ENCODE measurements at places on chromosomes 5 and 9.

GRCh38 chr9:107251756-107252322 is 31.2 kb upstream of the RAD23B start:
- DNase-seq = peak; percentile 87

DNA sequence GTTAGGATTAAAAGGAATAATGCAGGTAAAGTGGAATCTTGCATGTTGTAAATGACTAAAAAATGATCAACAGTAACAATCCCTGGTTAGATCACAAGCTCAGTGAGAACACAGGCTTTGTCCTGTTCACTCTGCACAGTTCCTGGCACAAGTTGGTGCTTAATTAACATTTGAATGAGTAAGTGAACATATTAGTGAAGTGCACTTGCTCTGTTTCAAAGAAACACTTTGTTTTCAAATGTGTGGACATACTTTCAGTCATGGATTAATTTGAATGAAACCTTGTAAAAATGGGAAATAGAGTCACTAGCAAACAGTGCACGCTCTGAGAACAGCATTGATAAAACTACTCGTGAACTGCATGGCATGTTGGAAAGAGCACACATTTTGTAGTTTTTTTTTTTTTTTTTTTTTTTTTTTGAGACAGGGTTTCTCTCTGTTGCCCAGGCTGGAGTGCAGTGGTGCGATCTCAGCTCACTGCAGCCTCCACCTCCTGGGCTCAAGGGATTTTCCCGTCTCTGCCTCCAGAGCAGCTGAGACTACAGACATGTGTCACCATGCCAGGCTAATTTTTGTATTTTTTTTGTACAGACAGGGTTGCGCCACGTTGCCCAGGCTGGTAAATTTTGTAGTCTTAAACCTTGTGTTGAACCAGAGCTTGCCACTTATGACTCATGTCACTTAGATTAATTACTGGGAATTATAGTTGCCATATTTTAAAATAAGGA is 159.9 kb downstream of the LURAP1L start:
- no peak for DNase-seq

DNA sequence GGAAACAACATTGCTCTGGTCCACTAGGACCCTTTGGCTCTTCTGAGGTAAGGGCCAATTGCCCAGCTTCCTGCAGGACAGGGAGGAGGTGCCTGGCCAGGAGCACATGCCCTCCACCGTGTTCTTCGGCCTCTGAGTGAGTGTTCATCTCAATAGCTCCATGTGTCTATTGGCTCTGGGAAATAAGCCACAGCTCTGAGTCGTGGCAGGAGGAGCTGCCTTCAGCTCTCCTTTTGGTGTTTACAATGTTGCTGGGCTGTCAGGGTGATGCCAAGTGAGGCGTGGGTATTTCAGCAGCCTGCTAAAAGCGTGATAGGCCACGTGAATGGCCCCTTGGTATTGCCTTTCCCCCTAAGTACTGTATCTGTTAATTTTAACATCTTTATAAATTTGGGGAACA is 26.6 kb downstream of the GADD45G start:
- DNase-seq = no peak

GRCh38 chr5:103461243-103461642 is 101.3 kb downstream of the NUDT12 start:
- DNase-seq = no peak

DNA sequence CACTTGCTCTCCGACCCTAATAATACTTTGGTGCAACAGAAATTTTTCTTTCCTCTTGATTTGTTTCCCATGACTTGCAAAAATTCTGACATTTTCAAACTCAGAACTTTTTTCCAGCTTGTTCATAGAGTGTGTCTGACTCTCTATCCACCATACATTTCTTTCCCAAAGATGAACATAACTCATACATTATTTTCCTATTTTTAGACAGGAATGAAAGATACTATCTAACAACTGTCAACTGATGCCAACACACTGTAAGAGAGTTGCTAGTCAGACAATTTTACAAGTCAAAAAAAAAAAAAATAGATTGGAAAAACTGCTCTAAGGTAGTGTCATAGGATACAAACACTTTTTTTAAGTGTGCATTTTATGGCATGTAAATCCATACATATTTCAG is 1001.0 kb upstream of the WWC1 start:
- DNase-seq = no peak

GRCh38 chr5:73437101-73437776 is 11.3 kb downstream of the FOXD1 start:
- DNase-seq = peak; percentile 25
